ENCODE measurements at places on chromosomes 3 and 15.

DNA sequence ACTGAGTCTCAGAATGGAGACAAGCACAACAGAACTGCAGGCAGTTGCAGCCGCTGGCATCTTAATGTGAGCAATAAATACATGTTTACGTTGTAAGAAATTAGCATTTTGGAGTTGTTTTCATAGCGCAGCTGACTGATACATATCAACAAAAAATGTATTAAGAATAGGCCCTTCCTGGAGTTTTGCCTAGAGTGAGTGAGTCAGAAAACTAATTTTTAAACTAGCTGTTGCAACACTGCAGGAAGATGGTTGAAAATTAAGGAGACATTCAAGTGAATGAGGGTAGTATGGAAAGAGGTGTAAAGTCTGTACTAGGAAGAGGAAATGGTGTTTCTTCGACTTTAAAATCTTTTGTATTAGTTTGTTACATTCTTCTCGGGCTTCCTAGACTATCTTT, 39.6 kb upstream of the TIMP4 start:
- no peak for DNase-seq

GRCh38 chr3:194941360-194941955, 255.8 kb downstream of the FAM43A start:
- DNase-seq = no peak

GRCh38 chr15:28990390-28990789, 104.6 kb downstream of the APBA2 start:
- no peak for DNase-seq

- DNase-seq = no peak
Observed at GRCh38 chr15:62957130-62957529, 85.4 kb upstream of the TPM1 start.

GRCh38 chr3:146131616-146132410, 29.2 kb downstream of the PLOD2 start:
- no peak for DNase-seq

DNA sequence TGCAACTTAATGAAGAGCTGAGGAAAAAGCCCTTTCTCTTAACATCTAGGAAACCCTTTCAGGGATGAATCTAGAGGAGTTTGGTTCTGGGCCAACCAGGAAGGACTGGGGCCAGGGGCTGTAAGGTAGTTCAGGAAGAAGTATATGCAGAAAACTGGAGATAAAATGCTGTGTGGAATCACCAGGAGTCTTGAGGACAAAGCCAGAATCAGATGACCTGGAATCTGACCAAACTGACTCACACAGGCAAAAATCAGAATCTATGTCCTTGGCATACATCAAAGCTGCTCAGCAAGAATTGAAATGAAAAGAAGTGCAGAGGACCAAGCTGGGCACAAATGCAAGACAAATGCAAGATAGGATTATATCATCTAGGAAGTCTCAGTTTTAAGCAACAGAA, 59.4 kb upstream of the ATP2C1 start:
- no peak for DNase-seq

GRCh38 chr3:13544293-13544831, 4.6 kb upstream of the FBLN2 start:
- no peak for DNase-seq
